Umbilical cord (tissue), 2 donors: ENCODE measurements at places on chromosomes 5 and 9.

GRCh38 chr9:2972475-2972874 is 128.6 kb upstream of the PUM3 start:
- DNase-seq, result no peak

GRCh38 chr9:4936277-4936676 is 48.8 kb upstream of the JAK2 start:
- no peak for DNase-seq

GRCh38 chr5:124544366-124545055 is 201.9 kb downstream of the ZNF608 start:
- no peak for DNase-seq

DNA sequence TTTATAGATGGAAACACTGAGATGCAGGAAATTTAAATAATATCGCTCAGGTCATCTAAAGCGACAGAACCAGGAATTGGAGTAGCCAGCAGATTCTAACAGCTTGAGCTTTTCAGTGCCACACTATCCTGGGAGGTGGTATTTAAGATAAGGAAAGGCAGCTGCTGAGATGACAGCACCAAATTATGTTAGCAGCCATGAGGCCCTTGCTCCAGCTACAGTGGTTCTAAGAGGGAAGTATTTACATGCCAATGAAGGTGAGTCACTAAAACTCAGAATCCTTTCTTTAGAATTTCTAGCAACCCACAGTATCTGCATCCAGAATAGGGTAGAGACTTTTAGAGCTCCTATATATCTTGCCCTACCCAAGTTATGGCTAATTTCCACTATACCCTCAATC is 127.0 kb upstream of the VLDLR start:
- DNase-seq, result peak; percentile 78

DNA sequence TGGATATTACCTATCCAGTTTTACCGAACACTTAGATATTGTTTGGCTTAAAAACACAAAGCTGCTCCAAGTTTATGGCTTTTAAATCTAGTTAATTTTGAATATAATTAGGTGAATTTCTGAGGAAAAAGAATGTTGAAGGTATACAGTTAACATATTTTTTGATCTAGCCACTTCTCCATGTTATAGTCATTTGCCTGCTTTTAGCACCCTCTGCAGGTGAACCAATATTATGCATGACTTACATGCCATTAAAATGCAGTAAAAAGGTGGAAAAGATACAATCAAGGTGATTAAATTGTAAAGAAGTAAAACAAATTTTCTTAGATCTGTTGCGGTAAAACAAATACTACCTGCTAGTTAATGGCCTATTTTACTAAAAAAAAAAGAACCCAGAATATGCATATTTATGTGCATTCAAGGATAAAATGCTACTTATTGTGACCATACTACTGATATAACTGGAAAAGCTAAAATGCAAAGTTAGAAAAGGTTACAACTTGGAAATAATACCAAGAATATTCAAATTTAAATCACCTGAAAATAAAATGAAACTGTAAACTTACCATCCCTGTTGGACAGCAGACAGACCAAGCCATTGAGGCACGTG is 132.1 kb downstream of the AP3B1 start:
- DNase-seq, result no peak

DNA sequence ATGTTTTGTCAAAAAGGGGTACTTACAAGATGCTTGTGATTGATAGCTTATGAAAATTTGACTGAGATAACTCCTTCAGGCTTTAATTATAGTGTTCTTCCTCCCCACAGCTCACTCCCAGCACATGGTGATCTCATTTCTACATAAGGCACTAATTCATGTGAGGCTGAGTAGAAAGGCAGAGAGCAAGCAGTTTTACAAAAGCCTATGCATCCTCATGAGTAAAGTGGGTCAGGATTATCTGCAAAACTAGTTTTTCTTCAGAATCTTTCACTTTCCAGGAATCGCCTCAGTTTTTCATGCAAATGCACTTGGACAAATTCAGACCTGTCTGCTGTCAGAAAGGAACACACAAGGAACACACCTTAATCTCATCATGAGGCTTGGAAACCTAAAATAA is 92.1 kb upstream of the FBN2 start:
- DNase-seq, result peak; percentile 67

DNA sequence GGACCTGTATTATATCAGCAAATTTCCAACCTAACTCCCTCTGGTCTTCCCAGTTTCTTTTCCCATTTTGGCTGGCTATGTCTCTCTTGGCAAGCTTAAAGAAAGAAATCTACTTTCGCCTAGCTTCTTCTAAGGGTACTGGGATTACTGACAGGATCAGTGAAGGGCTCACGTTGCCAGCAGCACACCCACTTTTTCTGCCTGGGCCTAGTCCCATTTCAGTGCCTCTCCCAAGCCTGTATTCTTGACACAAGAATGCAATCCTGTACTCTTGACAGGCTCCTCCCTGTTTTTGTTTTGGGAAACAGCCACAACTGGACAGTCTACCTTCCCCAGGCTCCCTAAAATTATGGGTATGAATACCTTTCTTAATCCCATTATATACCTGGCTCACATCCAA is 170.5 kb downstream of the EPB41L4A start:
- no peak for DNase-seq

GRCh38 chr5:1208743-1209488 is 7.5 kb downstream of the SLC6A19 start:
- DNase-seq, result no peak

DNA sequence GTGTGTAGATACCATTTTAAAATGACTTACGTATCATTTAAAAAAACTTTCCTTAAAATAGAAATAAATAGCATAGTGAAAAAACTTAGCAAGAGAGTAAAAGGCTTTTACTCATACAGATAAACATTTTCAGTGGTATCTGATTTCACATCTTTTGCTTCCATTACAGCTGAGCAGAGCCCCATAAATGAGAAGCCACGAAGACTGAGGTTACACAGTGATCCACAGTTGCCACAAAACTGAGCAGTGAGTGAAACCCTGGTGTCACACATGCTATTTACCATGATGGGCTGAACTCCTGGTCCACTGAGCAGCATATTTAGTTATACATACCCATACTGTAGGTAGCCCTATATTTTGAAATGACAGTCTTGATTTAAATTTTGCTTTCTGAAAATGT is 401.2 kb downstream of the KIAA0825 start:
- no peak for DNase-seq
